Kidney capillary endothelial cell (primary cell): ENCODE measurements at places on chromosomes 2 and 18.

- DNase-seq: no peak
Observed at GRCh38 chr2:241813644-241814392, 4.8 kb downstream of the NEU4 start.

GRCh38 chr2:85930129-85931124 is 41.6 kb upstream of the ST3GAL5 start:
- no peak for DNase-seq

DNA sequence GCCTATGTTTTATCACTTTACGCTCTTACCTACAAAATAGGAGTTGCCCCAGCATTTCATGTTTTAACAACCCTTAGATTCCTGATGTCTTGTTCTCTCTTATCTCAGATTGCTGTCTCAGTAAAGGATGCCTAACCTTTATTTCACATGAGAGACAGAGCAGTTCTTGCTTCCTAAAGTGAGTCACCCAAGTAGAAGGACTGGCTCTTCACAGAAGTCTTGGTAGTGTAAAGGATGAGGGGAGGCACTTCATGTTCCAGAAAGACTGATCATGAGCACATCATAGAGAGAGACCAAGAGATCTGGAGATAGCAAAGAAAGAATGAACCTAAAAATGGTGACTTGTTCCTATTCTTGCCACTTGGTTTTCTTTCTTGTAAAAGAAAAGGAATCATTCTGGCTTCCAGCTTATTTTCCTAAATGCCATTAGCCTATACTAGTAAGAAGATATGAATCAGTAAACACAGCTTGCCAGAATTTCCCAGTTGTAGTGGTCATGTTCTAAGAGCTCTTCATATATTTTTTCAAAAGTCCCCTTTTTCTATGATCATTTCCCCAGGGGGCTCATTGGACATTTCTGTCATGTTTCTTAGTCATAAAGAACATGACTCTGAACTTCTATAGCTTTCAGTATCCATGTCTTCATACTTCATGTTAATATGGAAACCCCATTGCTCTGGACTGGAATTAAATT is 54.9 kb downstream of the MAPRE2 start:
- no peak for DNase-seq

DNA sequence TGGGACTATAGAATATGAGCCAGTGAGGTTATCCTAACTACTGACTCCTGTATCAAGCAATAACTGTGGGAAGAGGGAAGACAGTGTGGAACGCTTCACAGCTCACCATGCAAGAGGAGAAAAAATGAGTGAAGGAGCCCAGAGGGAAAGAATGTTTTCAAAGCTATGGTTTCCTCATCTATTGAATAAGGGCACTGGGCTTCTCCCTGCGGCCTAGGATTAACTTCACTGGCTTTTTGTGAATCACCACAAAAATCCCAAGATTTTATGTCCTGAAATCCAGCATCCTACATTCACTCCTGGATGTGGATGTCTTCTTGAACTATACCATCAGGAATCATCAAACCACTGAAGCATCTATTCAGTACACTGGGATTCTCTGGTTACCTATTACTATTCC is 44.5 kb upstream of the SP5 start:
- DNase-seq: no peak

DNA sequence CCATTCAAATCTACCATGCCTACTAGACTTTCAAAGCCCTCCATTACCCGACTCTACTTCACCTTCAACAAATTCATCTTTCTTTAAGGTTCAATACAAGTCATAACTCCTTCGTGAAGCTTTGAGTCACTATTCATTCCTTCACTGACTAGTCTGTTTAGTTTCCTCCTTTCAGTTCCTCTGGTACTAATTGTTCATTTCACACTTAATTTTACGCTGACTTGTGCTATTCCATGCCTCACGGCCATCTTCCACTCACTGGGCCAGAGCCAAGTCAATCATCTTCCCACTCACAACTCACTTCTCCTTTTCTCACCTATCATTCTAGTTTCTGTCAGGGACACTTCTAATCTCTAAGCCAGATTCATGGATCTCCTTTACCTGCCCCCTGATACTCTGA is 136.2 kb downstream of the MTX2 start:
- no peak for DNase-seq

GRCh38 chr2:189528617-189529016 is 52.0 kb downstream of the SLC40A1 start:
- no peak for DNase-seq

GRCh38 chr2:172623249-172623965 is 67.5 kb downstream of the PDK1 start:
- DNase-seq: no peak

DNA sequence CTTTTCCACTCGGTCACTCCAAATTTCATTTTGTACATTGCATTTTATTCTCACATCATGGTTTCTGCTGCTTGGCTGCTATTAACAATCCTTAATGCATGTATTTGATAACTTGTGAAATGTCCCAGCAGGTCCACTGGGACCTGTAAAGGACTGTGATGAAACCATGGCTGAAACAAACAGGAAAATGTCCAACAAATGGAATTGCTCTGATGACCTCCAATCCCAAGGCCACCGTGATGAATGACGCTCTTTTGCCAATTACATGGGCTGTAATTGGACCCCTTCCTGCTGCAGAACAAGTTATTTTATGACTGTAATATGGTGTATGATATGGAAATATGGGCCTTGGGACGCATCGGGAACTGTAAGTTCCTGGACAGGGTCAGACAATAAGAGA is 224.2 kb upstream of the CXCR4 start:
- DNase-seq: no peak

GRCh38 chr2:161308178-161308955 is at the start of gene PSMD14:
PSMD14 (plus strand) TSS chr2:161308425; CDS start chr2:161318826, 10,401 bp downstream.
- peak; percentile 97 for DNase-seq

GRCh38 chr2:137689549-137689948 is 274.7 kb upstream of the HNMT start:
- no peak for DNase-seq

DNA sequence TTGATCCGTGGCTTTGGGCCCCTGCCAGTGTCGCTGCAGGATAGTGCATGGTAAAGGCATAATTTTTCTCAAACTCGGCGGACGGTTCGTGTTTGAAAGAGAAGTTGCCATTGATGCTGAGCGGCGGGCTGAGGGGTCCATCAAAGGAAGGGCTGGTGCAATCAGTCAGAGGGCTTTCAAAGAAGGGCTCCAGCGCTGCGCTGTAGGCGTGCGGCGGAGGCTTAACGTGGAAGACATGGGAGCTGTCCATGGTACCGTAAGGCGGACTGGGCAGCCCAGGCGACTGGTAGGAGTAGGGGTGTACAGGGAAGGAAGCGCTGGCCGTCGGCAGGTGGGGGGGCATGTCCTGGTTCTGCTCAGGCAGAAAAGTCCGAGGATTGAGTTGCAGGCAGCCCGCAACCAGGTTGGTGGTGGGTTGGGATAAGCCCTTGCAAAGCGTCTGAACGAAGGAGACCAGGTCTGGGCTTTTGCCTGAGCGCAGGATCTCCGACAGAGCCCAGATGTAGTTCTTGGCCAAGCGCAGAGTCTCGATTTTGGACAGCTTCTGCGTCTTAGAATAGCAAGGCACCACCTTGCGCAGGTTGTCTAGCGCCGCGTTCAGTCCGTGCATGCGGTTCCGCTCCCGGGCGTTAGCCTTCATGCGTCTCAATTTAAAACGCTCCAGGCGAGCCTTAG is 2.3 kb downstream of the NEUROD1 start:
- DNase-seq: peak; percentile 63

- DNase-seq: no peak
Observed at GRCh38 chr2:124025891-124026434, 876 bp downstream of the CNTNAP5 start.

- no peak for DNase-seq
Observed at GRCh38 chr2:163081754-163082153, 243.2 kb upstream of the KCNH7 start.

DNA sequence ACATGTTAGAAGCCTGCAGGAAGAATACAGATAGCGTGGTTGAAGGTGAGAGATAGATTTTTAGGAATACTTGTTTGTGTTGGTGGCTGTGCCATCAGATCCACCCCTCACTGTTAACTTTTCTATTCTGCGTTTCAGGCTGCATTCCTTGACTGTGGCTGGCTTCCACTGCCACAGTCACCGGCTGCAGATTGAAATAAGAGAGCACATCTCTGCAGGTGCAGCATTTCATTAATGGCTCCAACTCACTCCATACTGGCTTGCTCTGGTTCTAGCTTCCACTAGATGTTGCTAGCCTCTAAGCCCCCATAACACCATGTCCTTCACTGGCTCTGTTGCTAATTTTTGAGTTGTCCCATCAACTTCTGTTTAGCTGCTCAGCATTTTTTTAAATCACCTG is 286.5 kb downstream of the CPS1 start:
- DNase-seq: no peak

DNA sequence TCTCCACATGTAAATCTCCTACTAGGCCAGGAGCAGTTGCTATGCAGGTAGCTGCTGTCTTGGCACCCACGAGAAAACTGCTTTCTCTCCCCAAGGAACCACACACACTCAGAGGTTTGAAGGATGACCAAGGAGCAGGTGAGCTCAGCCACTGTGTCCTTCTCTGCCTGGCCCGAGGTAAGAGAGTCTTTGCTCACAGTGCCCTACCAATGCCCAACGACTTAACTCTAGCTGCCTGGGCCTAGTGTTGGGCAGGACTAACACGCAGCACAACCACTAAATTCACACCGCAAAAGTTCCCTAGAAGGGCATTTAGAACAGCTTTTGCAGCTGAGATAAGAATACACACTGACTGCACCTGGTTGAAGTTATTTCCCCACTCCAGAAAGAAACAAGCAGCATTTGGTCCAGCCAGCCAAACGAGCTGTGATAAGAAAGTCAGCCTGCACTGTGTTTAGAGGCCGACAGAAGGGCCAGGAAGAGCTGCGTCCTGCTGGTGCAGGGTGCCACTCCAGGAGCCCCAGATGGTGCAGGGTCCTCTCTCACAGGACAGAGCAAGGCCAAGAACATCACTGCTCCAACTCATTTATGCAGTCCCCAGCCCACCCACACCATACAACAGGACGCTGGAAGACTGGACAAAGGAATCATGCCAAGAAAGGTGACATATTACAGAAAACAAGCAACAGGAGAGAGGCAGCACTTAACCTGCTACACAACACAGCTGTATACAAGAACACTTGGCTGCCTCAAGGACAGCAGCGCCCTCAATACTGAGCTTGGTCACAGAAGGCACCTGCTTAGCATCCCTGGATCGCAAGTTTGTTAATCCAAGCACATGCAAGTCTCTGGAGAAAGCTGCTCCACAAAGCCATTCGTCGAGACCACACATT is 12.5 kb downstream of the HDLBP start:
- no peak for DNase-seq

DNA sequence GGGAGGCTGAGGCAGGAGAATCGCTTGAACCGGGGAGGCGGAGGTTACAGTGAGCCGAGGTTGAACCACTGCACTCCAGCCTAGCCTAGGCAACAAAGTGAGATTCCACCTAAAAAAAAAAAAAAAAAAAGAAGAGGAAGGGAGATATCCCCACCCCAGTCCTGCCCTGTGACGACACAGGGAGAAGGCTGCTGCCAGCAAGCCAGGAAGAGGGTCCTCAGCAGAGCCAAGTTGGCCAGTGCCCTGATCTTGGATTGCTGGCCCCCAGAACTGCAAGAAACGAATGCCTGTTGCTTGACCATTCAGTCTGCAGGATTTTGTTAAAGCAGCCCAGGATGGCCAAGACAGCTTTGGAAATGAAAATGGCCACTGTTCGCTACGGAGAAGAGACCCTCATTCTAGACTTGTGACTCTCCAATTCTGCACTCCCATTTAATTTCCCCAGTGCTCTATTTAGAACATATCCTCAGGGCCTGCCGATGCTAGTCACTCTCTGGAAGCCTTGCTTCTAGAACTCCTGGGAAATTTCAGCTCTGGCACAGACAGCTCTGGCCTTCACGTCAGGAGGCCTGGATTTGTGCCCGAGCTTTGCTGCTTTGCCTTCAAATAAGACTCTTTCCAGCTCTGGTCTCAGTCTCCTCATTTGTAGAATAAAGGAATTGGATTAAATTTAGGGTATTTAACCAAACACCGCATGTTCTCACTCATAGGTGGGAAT is 15.7 kb upstream of the AMMECR1L start:
- DNase-seq: no peak

DNA sequence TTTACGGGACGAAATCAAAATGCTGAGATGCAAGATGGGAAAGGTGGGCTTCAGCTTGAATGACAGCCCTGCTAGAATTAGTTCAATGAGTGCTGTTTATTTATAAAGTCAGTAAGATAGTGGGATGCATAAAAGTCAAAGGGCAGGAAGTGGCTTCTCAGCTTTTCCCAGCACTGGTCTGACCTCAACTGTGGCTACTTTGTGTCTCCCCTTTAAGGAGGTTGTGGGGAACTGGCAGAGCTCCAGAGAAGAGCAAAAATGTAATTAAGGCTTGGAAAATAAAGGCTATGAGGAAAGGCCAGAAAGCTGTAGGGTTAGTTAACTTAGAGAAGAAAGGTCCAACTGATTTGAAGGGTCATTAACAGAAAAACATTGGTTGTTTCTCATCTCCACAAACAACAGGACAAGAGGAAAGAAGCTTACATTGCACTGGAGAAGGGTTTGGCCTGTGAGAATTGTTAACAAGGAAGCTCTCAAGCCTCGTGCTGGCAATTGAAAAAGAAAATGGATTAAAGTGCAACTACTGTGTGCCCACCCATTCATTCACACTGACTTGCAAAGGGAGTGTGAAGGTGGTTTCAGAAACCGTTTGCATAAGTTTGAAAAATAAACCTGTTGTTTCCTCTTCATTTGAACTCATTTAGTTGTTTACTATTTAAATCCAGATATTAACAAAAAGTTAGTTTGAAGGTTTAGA is 68.8 kb upstream of the CD28 start:
- DNase-seq: no peak

GRCh38 chr2:182860858-182861257 is 5.6 kb downstream of the FRZB start:
- DNase-seq: no peak

DNA sequence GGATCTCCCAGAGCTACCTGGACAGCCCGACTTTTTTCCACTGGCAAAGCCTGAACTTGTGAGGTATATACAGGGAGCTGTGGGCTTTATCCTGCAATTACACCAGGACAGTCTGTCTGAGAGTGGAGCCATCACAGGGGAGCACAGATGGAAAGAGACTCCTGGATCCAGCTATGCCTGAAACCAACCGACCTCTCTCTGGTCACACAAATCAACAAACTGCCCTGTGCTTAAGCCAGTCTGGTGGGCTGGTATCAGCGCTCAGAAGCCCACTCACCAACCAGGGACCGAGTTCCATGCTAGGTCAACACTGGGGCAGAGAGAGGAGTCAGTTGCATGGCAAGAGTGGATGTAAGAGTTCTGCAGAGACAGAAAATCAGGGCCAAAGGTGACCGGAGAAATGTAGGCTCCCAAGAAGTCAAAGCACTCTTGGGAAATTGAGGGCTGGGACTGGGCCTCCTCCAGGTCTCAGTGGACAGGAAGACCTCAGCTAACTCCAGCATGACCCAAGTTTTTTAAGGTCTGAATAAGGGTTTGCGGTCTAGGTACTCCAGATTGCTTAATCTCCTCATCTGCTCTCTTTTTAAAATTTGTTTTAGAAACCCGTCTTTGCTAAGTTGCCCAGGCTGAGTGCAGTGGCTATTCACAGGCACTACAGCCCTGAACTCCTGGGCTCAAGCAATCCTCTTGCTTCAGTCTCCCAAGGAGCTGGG is 3.8 kb upstream of the BOK start:
- no peak for DNase-seq
